Ovary (tissue), 10 donors: ENCODE measurements at places on chromosomes 1 and 21. TPM values are rescaled to one million over a fixed set of nuclear protein-coding genes. Genes with fewer than 3 reads are reported as not detected.
A peak's percentile ranks its signal among the peaks of the same experiment; 100 is the strongest.

DNA sequence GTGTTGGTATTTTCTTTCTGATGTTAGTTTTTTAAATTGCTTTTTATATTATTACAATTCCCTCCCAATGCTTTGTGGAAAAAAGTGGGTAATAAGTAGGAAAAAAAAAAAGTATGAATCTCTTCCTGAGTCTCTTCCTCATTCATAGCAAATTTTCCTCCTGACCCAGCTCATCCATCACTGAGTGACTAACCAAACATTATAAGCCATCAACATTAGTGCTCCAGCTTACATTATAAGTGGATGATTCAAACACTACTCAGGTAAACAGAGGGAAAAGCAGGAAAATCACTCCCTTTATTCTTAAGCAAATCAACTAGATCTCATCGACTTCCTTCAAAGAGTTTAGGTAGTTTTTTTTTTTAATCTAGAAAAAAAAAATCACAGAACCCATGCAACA is 15.4 kb upstream of the SAMD13 start:
- no peaks in the 10 kb centered on the region for H3K36me3 ChIP-seq
- DNase-seq: no peak
- no peaks in the 10 kb centered on the region for H3K27me3 ChIP-seq
- H3K4me1 ChIP-seq: no peaks in the 10 kb centered on the region
- H3K4me3 ChIP-seq: no peak overlapping the region

DNA sequence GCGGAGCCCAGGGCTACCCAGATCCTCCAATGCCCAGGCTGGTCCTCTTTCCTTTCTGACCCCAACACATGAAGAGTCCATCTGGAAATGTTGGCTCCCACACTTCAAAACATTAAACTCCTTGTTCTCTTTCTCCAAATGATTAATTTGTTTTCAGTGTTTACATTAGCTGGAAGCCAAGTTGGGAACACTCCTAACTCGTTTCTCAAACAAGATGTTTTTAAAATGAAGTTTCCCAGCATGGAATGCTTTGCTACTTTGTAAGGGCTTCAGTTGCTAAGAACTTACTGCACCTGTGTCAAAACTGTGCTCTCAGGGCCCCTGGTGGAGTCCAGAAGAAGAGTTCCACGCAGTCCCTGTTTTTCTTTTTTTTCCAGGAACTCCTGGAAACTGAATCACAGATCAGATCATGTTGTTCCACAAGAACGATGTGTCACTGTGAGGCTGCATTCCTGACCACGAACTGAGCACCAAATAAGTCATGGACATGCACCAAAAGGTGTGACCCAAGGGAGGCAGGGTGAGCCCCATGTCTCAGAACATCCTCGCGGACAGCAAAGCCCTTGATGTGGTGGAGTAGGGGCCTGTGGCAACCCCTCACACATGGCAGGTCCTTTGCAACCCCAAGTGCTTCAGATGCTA is 257.3 kb downstream of the KCNJ6 start:
- no peaks in the 10 kb centered on the region for H3K27me3 ChIP-seq
- peak; percentile 35 for DNase-seq
- no peaks in the 10 kb centered on the region for H3K36me3 ChIP-seq
- H3K27ac ChIP-seq: no peak overlapping the region
- H3K4me1 ChIP-seq: peaks cover 7% of the 10 kb centered on the region
- H3K4me3 ChIP-seq: no peak overlapping the region

GRCh38 chr1:30758785-30759380 is 1.3 kb upstream of the LAPTM5 start:
- peaks cover 3% of the 10 kb centered on the region for H3K4me1 ChIP-seq
- no peak for DNase-seq
- H3K4me3 ChIP-seq: no peak overlapping the region
- H3K36me3 ChIP-seq: no peaks in the 10 kb centered on the region
- no peaks in the 10 kb centered on the region for H3K27me3 ChIP-seq
- no peak overlapping the region for H3K27ac ChIP-seq

- H3K36me3 ChIP-seq: no peaks in the 10 kb centered on the region
- H3K4me3 ChIP-seq: peak overlapping the region; percentile 7
- DNase-seq: no peak
- H3K27ac ChIP-seq: peak overlapping the region; percentile 76
- no peaks in the 10 kb centered on the region for H3K27me3 ChIP-seq
Measured at GRCh38 chr1:8004113-8004802, 21.9 kb downstream of the ERRFI1 start.

GRCh38 chr1:41626146-41626545 is 141.7 kb upstream of the EDN2 start:
- no peak overlapping the region for H3K27ac ChIP-seq
- no peak overlapping the region for H3K4me3 ChIP-seq
- no peaks in the 10 kb centered on the region for H3K4me1 ChIP-seq
- no peak for DNase-seq
- no peaks in the 10 kb centered on the region for H3K36me3 ChIP-seq

DNA sequence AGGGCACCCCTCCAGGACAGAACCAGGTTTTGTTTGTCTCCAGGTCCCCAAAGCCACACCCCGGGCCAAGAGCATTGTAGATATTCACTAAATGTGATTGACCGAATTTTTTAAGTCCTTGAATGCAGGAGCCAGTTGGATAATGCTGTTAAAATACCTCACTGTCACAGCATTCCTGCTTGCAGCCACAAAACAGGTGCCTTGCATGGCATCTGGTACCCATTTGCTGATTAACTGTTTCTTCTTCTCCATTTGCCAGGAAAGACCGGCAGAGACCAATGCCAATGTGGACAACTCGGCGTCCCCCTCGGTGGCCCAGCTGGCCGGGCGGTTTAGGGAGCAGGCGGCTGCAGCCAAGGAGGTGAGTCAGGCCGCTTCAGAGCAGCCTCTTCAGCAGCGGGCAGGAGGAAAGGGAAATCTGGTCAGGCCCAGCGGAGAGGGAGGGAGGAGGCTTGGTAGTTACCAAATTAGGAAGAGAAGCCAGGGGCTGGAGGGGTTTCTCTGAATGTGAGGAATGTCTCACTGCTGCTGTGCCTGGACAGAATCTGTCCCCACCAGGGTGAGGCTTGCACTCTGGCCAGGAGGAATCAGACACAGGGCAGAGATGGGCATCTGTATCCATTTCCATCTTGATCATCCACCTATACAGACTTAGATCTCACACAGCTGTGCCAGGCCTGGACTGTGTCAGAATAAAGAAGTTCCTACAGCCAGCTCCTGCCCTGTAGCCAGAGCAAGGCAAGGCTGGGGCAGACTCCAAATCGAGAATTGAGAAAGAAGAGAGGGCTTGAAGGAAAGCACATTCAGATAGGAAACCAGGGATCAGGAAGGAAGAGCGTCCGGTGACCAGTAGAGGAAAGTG is 37.9 kb upstream of the MPZL1 start:
- no peaks in the 10 kb centered on the region for H3K36me3 ChIP-seq
- no peak overlapping the region for H3K4me3 ChIP-seq
- no peak for DNase-seq
- H3K27ac ChIP-seq: no peak overlapping the region
- no peaks in the 10 kb centered on the region for H3K27me3 ChIP-seq

DNA sequence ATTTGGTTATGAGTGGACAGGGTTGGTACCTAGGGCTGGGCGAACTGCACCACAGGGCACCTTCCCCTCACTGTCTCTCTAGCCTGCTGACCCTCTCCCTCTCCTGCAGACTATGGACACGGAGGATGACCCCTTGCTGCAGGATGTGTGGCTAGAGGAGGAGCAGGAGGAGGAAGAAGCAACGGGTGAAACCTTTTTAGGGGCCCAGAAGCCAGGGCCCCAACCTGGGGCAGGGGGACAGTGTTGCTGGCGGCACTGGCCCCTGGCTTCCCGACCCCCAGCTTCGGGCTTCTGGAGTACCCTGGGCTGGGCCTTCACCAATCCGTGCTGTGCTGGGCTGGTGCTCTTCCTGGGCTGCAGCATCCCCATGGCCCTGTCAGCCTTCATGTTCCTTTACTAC is 21.9 kb downstream of the DISP3 start:
- DNase-seq: no peak
- H3K27me3 ChIP-seq: no peaks in the 10 kb centered on the region
- H3K4me3 ChIP-seq: no peak overlapping the region

DNA sequence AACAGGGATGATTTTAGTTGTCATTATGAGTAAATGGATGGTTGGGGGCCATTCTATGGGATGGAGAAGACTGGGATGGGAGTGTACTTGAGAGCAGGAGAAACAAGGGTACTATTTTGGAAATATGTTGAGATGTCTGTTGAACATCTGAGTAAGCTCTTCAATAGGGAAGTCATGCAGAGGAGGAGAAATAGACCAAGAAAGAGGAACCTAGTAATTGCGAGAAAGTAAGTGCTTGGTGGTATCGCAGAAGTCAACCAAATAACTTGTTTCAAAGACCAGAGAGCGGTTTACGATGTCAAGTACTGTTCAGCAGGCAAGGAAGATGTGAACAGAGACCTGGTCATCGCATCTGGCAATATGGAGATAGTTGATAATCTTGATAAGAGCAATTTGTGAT is 22.4 kb upstream of the CHRM3 start:
- no peaks in the 10 kb centered on the region for H3K4me1 ChIP-seq
- no peaks in the 10 kb centered on the region for H3K36me3 ChIP-seq
- no peak overlapping the region for H3K4me3 ChIP-seq
- H3K27me3 ChIP-seq: no peaks in the 10 kb centered on the region

DNA sequence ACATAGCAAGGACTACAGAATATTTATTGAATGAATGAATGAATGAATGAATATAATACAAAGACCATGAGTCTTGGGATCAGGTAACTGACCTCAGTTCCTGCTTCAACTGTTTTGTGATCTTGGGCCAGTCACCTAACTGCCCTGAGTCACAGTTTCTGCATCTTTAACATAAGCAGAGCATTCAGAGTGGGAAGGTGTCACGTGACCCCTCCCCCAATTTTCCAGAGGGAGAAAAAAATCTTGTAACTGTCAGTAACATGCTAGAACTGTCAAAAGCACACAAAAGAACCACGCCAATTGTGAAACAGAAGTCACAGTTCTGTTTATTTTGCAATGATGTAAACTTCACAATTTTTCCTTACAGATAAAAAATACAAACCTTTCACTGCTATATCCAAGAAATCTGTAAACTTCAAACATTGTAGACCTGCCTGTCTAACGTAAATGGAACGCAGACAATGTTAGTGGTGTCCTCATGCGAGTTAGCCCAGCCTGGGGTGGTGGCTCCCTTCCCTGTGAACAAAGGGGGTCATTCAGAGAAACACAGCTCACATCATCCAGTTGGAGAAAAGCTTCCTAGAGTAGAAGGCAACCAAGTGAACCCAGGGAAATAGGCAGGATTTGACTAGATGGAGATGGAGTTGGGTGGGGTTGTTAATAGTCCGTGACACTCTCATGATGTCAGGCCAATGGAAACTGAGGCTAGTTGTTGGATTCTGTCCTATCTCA is 211.8 kb upstream of the ZC3H12A start:
- DNase-seq: no peak
- H3K4me1 ChIP-seq: no peaks in the 10 kb centered on the region
- H3K36me3 ChIP-seq: no peaks in the 10 kb centered on the region
- H3K27ac ChIP-seq: no peak overlapping the region

DNA sequence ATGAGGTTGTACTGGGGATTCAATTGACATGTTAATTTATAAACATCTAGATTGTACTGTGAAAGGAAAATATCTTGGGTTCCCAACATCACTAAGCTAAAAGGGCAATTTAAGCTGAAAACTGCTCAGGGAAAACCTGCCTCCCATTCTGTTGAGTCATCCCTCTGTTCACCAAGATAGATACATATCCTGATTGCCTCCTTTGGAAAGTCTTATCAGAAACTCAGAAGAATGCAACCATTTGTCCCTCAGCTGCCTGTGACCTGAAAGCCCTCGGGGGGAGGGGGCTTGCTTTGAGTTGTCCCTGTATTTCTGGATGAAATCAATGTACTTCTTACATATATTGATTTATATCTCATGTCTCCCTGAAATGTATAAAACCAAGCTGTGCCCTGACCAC is 187.0 kb upstream of the ETV3 start:
- no peak overlapping the region for H3K4me3 ChIP-seq
- no peak overlapping the region for H3K27ac ChIP-seq
- H3K4me1 ChIP-seq: no peaks in the 10 kb centered on the region
- no peaks in the 10 kb centered on the region for H3K27me3 ChIP-seq
- no peak for DNase-seq

DNA sequence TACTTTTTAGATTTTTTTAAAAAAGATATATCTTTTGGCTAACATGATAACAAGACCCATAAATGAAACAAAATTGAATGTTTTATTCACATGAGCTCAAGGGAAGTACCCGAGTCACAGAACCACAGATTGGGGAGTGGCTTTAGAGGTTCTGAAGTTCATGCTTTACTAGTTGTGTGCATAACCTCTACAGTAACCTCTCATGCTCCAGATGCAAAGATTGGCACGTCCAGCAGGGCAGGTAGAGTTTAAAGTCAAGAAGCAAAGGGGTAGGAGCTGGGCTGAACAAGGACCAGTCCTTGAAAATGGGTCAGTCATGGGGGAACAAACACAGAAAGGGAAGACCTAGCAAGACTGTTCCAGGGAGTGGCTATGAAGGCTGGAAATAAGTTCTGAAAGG is 109.6 kb downstream of the RNF220 start:
- H3K27me3 ChIP-seq: no peaks in the 10 kb centered on the region
- no peaks in the 10 kb centered on the region for H3K4me1 ChIP-seq
- H3K4me3 ChIP-seq: no peak overlapping the region
- H3K27ac ChIP-seq: no peak overlapping the region

DNA sequence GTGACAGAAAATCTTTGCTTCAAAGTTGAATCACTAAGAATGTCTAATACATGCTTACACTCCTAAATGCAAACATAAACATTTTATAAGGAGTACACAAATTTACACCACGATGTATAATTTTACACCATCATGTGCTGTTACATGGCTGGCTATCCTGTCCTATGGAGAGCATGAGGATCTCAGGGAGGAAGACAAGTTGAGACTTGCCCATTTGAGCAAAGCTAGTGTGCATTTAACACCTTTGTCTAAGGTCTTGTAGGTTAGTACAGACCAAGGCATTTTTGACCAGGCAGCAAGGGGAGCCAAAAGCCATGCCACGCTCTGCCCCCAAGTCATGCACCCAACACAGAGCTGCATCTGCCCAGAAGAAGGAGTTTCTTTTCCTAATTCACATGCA is 14.5 kb upstream of the COG2 start:
- H3K36me3 ChIP-seq: no peaks in the 10 kb centered on the region
- no peak for DNase-seq
- H3K27me3 ChIP-seq: no peaks in the 10 kb centered on the region
- no peaks in the 10 kb centered on the region for H3K4me1 ChIP-seq

- H3K4me3 ChIP-seq: no peak overlapping the region
- H3K27me3 ChIP-seq: no peaks in the 10 kb centered on the region
- peaks cover 36% of the 10 kb centered on the region for H3K4me1 ChIP-seq
- H3K36me3 ChIP-seq: no peaks in the 10 kb centered on the region
- DNase-seq: peak; percentile 65
- H3K27ac ChIP-seq: peak overlapping the region; percentile 35
Measured at GRCh38 chr21:46054451-46054881, 43.4 kb upstream of the COL6A2 start.

- H3K27ac ChIP-seq: no peak overlapping the region
- DNase-seq: no peak
- H3K4me3 ChIP-seq: no peak overlapping the region
- H3K4me1 ChIP-seq: no peaks in the 10 kb centered on the region
- H3K27me3 ChIP-seq: no peaks in the 10 kb centered on the region
Measured at GRCh38 chr21:36654796-36655325, 44.1 kb upstream of the SIM2 start.

MPZ gene
- total RNA-seq: 3.5 TPM

NECAP2 gene
- total RNA-seq: 36.2 TPM

AMY1C gene
- total RNA-seq: 24.8 TPM

PIGV gene
- total RNA-seq: 9.2 TPM

OR6N1 gene
- total RNA-seq: not detected

KMO gene
- 0.26 TPM for total RNA-seq

TSNAX gene
- 32.0 TPM for total RNA-seq

LCE1F gene
- not detected for total RNA-seq

SAMD11 gene
- total RNA-seq: 2.2 TPM

OR2L3 gene
- 0.24 TPM for total RNA-seq

MORC3 gene
- total RNA-seq: 39.1 TPM

GUCA2B gene
- total RNA-seq: not detected
